ENCODE measurements at places on chromosomes 1 and 21.
A peak's percentile ranks its signal among the peaks of the same experiment; 100 is the strongest.

- peak; percentile 26 for DNase-seq
Observed at GRCh38 chr1:87292684-87293493, 35.8 kb upstream of the LMO4 start.

DNA sequence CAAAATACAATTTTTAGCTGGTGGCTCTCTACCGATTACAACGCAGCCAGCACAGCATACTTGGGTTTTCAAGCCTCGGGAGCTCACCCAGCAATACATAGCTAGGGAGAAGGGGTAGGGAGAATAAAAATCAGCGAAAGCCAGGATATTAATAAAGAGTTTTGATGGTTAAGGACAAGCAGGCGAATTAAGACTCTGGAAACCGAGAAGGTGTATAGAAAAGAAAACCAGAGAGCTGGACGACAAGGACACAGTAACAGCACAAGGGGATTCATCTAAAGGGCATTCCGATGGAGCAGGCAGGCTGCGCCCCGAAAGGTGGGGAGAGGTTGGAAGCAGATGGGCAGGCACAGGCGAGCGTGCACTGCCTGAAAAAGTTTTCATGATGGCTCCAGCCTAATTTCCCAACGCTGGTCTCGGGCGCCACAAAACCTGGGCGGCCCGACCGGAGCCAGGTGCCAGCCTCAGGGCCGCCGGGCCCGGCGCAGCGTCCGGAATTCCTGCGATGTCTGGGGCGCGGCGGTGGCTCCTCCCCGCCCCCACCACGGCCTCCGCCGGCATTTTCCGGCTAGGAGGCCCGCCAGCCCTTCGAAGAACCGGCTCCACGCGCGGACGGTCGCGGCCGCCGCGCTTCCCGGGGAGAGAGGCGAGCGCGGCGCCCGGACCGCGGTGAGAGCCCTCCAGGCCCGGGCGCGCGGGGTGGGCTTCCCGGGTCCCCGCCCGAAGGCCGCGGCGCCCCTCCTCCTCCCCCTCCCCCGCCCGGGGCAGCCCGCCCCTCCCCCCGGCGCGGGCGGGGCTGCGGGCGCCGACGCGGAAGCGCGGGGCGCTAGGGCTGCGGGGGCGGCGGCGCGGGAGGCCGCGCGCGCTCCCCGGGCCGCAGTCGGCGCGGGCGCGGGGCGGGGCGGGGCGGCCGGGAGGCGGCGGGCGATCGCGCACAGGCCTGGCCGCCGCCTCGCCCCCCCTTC, 774 bp upstream of the DYRK1A start:
- peak; percentile 80 for DNase-seq

- DNase-seq: no peak
Observed at GRCh38 chr1:157418659-157419058, 133.7 kb downstream of the FCRL5 start.

DNA sequence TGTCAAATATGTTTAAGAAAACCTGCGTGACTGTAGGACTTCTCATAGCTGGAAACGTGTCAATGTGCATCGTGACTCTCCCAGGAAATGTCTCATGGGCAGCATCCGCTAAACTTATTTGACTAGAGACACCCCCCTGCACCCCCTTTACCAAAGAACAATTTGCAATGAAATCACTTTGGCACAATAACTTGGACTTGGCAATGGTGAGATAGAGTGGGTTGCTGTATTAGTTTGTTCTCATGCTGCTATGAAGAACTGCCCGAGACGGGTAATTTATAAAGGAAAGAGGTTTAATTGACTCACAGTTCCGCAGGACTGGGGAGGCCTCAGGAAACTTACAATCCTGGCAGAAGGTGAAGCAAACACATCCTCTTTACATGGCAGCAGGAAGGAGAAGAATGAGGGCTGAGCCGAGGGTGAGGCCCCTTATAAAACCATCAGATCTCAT, 13.8 kb downstream of the CLDN14 start:
- no peak for DNase-seq
